Endodermal cell (in vitro differentiated cells): ENCODE measurements at places on chromosomes 13 and 19.

DNA sequence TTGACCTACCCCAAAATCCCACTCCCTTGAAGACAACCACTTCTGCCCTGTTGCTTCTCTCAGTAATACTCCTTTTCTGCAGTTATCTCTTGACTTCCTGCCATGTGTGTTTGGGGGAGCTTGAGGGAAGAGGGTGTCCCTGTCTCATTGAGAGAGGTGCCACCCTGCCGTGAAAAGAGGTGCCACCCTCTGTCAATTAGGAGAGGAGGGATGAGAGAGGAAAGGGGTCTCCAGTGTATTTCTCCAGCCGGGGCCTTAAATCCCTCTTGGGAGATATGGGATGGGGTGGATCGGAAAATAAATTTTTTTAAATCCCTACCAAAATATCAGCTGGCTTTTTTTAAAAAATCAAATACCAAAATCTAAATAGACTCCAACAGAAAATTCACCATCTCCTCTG lies 16.5 kb downstream of the PLD3 start:
- no peaks in the 10 kb centered on the region for H3K27me3 ChIP-seq
- H3K27ac ChIP-seq, result no peak overlapping the region
- H3K4me3 ChIP-seq, result peak overlapping the region; percentile 86
- DNase-seq, result no peak
- H3K4me1 ChIP-seq, result no peaks in the 10 kb centered on the region

DNA sequence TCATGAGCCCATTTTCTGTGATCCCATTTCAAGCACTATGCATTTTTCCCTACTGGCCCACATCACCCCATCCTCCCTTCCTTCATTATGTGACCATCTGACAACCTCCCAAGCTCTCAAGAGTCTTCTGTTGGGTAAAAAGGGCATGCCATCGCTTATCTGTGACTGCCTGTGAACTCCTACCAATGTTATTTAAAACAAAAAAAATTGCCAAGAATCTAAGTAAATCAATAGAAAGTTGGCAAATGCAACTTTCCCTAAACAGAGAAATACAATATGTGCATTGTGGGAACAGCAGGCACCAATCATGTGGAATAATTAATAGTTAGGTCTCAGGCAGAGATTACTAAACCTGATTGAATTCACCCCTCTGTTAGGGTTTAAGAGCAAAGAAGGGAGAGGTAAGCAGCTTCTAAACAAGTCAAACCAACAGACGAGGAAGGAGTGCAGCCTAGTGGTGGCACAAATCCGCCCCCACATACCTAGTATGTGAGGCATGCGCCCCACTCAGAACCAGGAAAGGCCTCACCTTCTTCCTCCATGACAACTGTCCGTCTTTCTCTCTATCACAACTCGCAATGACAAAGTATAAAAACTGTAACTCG lies 29.8 kb downstream of the DZIP1 start:
- H3K27me3 ChIP-seq, result no peaks in the 10 kb centered on the region
- H3K4me1 ChIP-seq, result no peaks in the 10 kb centered on the region
- no peak overlapping the region for H3K4me3 ChIP-seq
- H3K27ac ChIP-seq, result no peak overlapping the region
- DNase-seq, result no peak

GRCh38 chr19:45444318-45445041 lies 20.8 kb upstream of the ERCC1 start:
- peak; percentile 97 for DNase-seq
- H3K27ac ChIP-seq, result peak overlapping the region; percentile 89
- no peaks in the 10 kb centered on the region for H3K27me3 ChIP-seq
- H3K4me1 ChIP-seq, result peaks cover 2% of the 10 kb centered on the region
- H3K36me3 ChIP-seq, result no peaks in the 10 kb centered on the region
- peak overlapping the region; percentile 70 for H3K4me3 ChIP-seq

DNA sequence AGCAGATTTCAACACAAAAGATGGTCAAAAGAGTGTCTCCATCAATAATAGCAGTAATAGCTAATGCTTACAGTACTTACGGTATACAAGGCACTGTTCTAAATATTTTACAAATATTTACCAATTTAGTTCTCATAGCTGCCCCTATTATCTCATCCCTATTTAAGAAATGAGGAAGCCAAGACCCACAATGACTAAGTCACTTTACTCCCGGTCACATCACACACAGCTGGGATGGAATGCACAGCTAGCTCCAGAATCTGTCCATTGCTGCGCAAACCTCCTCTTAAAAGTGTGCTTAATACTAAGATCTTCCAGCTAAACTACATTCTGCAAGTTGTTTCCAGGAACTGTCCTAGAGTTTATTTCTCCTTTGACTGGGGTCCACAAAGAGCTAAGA lies 63.4 kb downstream of the RAP2A start:
- H3K4me3 ChIP-seq, result no peak overlapping the region
- H3K27ac ChIP-seq, result no peak overlapping the region
- DNase-seq, result no peak
- peaks cover 7% of the 10 kb centered on the region for H3K4me1 ChIP-seq

- no peaks in the 10 kb centered on the region for H3K27me3 ChIP-seq
- H3K27ac ChIP-seq, result no peak overlapping the region
- no peaks in the 10 kb centered on the region for H3K4me1 ChIP-seq
- no peaks in the 10 kb centered on the region for H3K36me3 ChIP-seq
Observed at GRCh38 chr19:31725051-31725450, 375.8 kb upstream of the TSHZ3 start.

- peak; percentile 68 for DNase-seq
- peaks cover 13% of the 10 kb centered on the region for H3K27me3 ChIP-seq
- no peaks in the 10 kb centered on the region for H3K36me3 ChIP-seq
- no peaks in the 10 kb centered on the region for H3K4me1 ChIP-seq
- peak overlapping the region; percentile 59 for H3K27ac ChIP-seq
Observed at GRCh38 chr13:26558074-26558805, 757 bp downstream of the WASF3 start.

- H3K4me1 ChIP-seq, result no peaks in the 10 kb centered on the region
- no peak for DNase-seq
- no peak overlapping the region for H3K27ac ChIP-seq
- H3K4me3 ChIP-seq, result no peak overlapping the region
- no peaks in the 10 kb centered on the region for H3K27me3 ChIP-seq
Observed at GRCh38 chr13:78662467-78662866, 3.5 kb upstream of the OBI1 start.

DNA sequence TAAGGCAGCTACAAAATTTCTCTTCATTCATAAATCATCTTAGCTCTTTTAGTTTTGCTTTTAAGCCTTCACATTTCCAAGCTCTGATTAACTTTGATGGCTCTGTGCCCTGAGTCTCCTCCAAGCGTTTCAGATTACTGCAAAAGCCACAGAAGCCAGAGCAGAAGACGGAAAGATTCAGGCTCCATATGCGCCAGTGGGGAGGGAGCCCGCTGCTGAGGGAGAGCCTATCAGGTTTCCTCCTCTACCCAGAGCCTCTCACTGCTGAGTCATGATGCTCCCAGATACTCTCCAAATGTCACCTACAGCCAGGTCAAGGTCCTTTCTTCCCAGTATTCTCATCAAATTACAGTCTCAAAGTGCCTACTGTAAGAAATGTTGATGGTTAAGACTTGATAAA lies 193.6 kb downstream of the RAP2A start:
- H3K27me3 ChIP-seq, result no peaks in the 10 kb centered on the region
- no peak overlapping the region for H3K4me3 ChIP-seq
- no peaks in the 10 kb centered on the region for H3K36me3 ChIP-seq
- H3K4me1 ChIP-seq, result peaks cover 6% of the 10 kb centered on the region
- H3K27ac ChIP-seq, result no peak overlapping the region
- DNase-seq, result peak; percentile 69

- H3K4me3 ChIP-seq, result no peak overlapping the region
- H3K4me1 ChIP-seq, result no peaks in the 10 kb centered on the region
- no peak for DNase-seq
- H3K27me3 ChIP-seq, result no peaks in the 10 kb centered on the region
- H3K27ac ChIP-seq, result no peak overlapping the region
- peaks cover 5% of the 10 kb centered on the region for H3K36me3 ChIP-seq
Observed at GRCh38 chr19:13932911-13933393, 5.3 kb downstream of the PODNL1 start.

GRCh38 chr13:70534466-70534865 lies 426.2 kb upstream of the KLHL1 start:
- no peak overlapping the region for H3K4me3 ChIP-seq
- DNase-seq, result no peak
- no peak overlapping the region for H3K27ac ChIP-seq
- H3K27me3 ChIP-seq, result no peaks in the 10 kb centered on the region

DNA sequence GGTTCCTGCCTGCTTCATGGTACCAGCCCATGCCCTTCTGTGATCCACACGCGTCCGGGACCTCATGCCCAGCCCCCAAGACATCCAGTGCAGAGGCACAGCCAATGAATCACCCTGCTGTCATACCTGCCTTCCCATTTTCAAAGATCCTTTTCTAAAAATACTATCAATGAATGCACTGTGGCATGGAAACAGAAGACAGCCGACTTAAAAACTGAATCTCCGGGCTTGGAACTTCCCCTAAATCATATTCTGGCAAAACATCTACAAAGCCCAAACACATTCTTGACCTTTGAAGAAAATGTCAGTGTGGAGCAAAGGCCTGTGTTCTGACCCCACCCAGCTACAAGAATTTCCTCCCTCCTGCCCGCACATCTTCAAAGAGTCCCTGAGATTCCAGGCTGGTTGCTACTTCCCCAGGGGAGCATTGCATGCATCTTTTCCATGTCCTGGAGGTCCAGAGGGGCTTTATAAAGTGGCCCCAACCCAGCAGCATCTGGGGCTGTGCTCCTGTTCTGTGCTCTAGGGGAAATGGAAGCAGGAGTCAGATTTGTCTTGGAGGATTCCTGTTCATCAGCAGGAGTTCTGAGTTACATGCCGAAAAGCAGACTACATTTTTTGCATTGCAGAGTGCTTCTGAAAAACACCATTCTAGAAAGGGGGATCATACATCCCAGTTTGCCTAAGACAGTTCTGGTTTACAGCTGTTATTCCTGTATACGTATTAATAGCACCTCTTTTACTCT lies 135.2 kb downstream of the USP12 start:
- no peak overlapping the region for H3K4me3 ChIP-seq
- no peak for DNase-seq
- H3K4me1 ChIP-seq, result no peaks in the 10 kb centered on the region
- no peak overlapping the region for H3K27ac ChIP-seq
- H3K36me3 ChIP-seq, result no peaks in the 10 kb centered on the region

GRCh38 chr19:4705413-4706131 lies 18.1 kb downstream of the DPP9 start:
- H3K27ac ChIP-seq, result no peak overlapping the region
- no peaks in the 10 kb centered on the region for H3K27me3 ChIP-seq
- H3K36me3 ChIP-seq, result peaks cover 50% of the 10 kb centered on the region
- H3K4me3 ChIP-seq, result no peak overlapping the region

DNA sequence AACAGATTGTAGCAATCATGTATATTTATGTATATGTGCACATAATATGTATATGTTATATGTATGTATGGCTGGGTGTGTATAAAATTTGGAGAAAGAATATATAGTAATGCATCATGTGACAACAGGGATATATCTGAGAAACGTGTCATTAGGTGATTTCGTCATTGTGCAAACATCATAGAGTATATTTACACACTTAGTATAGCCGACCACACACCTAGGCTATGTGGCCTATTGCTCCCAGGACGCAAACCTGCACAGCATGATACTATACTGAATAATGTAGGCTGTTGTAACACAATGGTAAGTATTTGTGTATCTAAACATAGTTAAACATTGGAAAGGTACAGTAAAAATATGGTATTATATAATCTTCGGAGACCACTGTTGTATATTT lies 43.8 kb downstream of the ESD start:
- no peaks in the 10 kb centered on the region for H3K27me3 ChIP-seq
- DNase-seq, result no peak
- peaks cover 8% of the 10 kb centered on the region for H3K36me3 ChIP-seq
- no peaks in the 10 kb centered on the region for H3K4me1 ChIP-seq
- H3K4me3 ChIP-seq, result no peak overlapping the region
- no peak overlapping the region for H3K27ac ChIP-seq

GRCh38 chr13:74134777-74135325 lies 647 bp upstream of the KLF12 start:
- peak overlapping the region; percentile 92 for H3K4me3 ChIP-seq
- no peak for DNase-seq
- H3K36me3 ChIP-seq, result no peaks in the 10 kb centered on the region
- peak overlapping the region; percentile 96 for H3K27ac ChIP-seq

- H3K4me1 ChIP-seq, result no peaks in the 10 kb centered on the region
- no peak for DNase-seq
- peaks cover 6% of the 10 kb centered on the region for H3K27me3 ChIP-seq
- no peak overlapping the region for H3K27ac ChIP-seq
Observed at GRCh38 chr13:76503766-76504165, 382.4 kb downstream of the KCTD12 start.

- H3K4me3 ChIP-seq, result no peak overlapping the region
- peaks cover 11% of the 10 kb centered on the region for H3K4me1 ChIP-seq
- DNase-seq, result peak; percentile 67
- no peaks in the 10 kb centered on the region for H3K27me3 ChIP-seq
Observed at GRCh38 chr13:113397608-113398425, 33.9 kb upstream of the GRTP1 start.

- no peaks in the 10 kb centered on the region for H3K36me3 ChIP-seq
- H3K27me3 ChIP-seq, result no peaks in the 10 kb centered on the region
- H3K27ac ChIP-seq, result no peak overlapping the region
- no peaks in the 10 kb centered on the region for H3K4me1 ChIP-seq
- H3K4me3 ChIP-seq, result no peak overlapping the region
- DNase-seq, result no peak
Observed at GRCh38 chr13:97288486-97288900, 66.4 kb downstream of the MBNL2 start.

GRCh38 chr13:84400706-84401105 lies 518.4 kb upstream of the SLITRK1 start:
- no peak overlapping the region for H3K4me3 ChIP-seq
- H3K27ac ChIP-seq, result no peak overlapping the region
- no peak for DNase-seq
- no peaks in the 10 kb centered on the region for H3K36me3 ChIP-seq

DNA sequence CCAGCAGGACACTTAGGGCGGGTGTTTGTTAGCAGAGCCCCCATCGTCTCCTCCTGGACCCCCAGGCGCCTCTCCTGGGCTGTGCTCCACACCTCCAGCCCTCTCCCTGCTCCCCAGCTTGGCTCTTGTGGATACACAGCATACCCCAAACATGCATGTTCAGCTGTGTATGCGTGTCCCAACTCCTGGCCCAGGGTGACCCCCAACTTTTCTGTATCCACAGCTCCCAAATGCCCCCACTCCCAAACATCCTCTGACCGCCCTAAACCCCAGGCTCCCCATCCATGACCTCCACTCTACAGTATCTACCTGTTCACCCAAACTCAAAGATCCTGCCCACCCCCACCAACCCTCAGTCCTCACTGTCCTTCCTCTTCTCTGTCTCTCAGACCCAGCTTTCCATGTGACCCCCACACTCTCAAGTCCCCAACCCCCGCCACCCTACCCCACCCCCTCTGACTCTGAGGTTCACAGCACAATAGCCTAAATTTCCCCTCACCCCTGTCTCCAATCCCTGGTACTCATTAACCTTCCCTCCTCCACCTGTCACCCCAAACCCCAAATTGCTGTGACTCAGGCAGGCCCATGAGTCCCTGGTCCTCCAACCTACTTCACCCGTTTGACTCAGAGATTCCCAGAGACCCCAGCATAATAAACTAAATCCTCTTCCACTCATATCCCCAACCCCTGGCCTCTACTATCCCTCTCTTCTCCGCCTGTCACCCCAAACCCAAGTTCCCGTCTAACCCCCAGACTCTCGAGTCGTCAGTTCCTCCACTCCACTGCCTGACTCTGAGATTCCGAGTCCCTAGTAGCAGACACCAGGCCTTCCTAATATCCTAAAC lies 968 bp downstream of the UBE2M start:
- H3K4me3 ChIP-seq, result peak overlapping the region; percentile 99
- peak overlapping the region; percentile 59 for H3K27ac ChIP-seq
- H3K27me3 ChIP-seq, result peaks cover 6% of the 10 kb centered on the region
